Ascending aorta (tissue), 2 donors: ENCODE measurements at places on chromosomes 3 and 15.

- peak; percentile 95 for DNase-seq
Observed at GRCh38 chr3:172153335-172153861, 114.0 kb downstream of the FNDC3B start.

DNA sequence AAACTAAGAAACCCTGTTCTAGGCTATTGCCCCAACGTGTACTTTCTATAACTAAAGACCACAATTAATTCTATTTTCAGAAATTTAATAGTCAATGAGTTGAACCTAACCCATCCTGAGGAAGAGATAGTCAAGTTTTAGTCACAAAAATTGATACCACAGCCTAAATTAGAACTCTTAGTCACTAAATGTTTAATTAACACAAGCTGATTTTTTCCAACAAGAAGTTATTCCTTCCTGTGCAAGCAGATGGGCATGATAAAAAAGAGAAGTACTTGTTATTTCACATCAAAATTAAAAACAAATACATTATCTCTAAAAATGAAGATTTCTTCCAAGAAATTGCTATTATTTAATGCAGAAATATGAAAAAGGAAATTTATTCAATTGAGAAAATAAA, 38.4 kb upstream of the TERB2 start:
- DNase-seq: no peak

DNA sequence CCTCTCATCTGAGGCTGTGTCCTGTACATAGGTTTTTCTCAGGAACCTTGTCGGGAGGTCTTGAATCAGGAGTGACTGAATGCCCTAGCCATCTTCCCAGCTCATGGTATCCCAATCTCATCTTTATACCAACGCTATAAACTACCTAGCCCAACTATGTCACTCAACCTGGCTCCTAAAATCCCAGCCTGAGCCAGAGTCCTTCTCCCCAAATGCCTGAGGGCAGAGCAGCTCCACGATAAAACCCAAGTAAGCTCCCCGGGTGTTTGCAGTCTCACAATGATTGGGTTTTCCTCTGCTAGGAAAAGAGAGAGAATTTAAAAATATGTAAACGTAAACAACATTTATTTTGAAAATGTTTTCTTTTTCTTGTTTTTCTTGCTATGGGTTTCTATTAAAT, 14.4 kb downstream of the EIF1B start:
- no peak for DNase-seq

- no peak for DNase-seq
Observed at GRCh38 chr3:87351937-87352336, 75.6 kb upstream of the POU1F1 start.

DNA sequence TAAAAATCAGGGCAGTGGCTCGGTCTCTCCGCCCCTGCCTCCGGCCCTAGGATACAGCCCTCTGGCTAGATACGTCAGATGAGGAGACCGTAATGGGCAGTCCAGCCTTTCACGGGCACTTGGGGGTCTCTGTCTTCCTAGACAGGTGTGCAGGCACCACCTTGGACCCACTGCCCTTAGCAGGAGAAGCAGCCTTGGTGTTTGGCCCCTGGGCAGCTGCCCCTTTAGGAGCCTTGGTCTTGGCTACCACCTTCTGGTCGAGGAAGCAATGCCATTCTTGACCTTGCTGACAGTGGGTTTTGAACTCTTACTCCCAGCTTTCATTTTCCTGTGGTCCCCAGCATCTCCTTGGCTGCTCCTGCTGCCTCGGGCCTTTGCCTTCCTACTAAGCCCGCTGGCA, 149.7 kb upstream of the FRMD4B start:
- no peak for DNase-seq

DNA sequence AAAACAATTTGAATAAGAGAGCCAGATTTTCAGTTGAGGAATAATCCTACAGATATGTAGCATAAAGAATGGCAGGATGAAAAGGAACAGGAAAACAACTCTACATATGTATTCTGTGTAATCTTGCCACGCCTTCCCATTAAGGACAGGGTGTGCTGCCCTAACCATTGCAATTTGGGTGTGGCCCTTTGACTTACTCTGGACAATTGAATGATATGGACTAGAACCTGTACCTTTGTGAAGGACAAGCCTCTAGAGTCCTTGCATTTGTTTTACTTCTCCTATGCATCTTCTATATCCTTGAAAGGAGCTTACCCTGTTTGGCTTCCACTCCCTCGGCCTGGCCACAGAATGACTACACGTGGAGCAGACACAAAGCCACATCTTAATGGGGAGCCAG, 1261.6 kb upstream of the GBE1 start:
- no peak for DNase-seq
